ENCODE measurements at places on chromosomes 4 and X.

DNA sequence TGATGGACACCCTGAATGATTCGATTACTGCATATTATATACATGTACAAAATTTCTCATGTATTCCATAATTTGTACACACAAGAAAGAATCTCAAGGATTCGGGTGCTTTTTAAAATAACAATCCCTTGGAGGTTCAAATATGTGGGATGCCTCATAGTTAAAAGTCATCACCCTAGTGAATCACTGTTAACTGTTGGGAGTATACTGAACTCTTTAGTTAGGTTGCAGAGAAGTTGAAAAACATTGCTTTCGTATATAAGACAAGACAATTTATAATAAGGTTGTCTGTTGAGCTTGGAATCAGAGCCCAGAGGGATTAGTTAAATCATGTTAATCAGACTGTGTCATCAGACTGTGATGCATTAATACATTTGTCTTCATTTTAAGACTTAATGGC, 15.6 kb downstream of the DCK start:
- no peak for DNase-seq

GRCh38 chr4:137981277-137981676, 260.9 kb downstream of the SLC7A11 start:
- no peak for DNase-seq

- DNase-seq, result no peak
Measured at GRCh38 chr4:173138624-173139023, 30.0 kb upstream of the GALNT7 start.

DNA sequence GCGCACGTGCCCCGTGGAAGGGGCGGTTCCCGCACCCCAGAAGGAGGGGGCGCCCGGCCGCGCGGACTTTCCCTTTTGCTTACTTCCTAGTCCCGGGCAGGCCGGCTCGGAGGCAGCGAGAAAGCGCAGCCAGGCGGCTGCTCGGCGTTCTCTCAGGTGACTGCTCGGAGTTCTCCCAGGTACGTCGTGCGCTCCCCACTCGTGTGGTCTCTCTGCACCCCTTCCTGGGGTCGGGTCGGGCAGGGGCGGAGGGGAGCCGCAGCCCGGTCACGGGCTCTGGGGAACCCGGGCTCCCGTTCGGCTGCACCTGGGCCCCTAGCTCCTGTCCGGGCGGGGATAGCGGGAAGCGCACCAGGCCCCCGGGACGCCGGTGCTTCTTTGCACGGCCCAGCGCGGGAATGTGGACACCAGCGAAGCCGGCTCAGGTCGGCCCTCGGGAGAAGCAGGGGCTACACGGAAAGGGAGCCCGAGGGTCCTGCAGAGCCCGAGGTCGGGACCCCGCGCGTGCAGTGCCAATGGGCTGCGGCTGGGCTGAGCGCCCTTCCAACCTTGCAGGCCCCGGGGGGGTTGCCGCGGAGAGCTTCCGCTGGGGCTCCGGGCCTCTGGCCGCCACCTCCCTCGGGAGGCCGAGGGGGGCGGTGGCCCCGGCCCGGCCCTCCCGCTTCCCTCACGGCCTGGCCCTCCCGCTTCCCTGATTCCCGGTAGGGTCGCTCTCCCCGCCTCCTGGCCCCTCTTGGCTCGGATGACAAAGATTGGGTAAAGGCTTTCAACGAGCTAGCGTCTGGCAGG, at the start of gene TLR2:
TSS of gene TLR2 (plus strand) at position 99 of the 789 bp plus-strand sequence. CDS start 18,628 bp downstream, outside the sequence.
- DNase-seq, result peak; percentile 53

- peak; percentile 19 for DNase-seq
Measured at GRCh38 chr4:25913056-25913850, 767 bp upstream of the SMIM20 start.

- DNase-seq, result no peak
Measured at GRCh38 chr4:105179539-105180401, 33.1 kb downstream of the TET2 start.

- no peak for DNase-seq
Measured at GRCh38 chrX:71938371-71938770, 27.7 kb downstream of the NHSL2 start.

GRCh38 chr4:11799196-11799595, 370.5 kb upstream of the HS3ST1 start:
- DNase-seq, result no peak

GRCh38 chr4:16824278-16824806, 74.1 kb downstream of the LDB2 start:
- DNase-seq, result no peak

DNA sequence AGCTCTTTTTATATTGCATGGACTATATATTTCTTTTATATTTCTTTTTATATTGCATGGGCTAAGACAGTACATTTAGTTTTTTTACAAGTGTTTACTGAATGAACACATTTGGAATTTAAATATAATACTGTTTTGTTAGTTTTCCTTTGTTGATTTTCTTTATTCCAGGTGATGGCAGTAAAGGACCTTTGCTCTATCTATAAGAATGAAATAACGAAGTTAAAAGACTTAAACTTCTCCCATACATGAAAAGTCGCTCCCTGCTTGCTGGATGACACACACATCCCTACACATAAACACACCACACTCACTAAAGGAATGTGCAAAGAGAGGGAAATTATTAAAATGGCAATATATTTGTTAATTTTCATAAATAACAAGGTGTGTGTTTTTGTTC, 102.5 kb upstream of the ANXA10 start:
- DNase-seq, result no peak

GRCh38 chrX:84165711-84166110, 22.3 kb downstream of the RPS6KA6 start:
- DNase-seq, result no peak

DNA sequence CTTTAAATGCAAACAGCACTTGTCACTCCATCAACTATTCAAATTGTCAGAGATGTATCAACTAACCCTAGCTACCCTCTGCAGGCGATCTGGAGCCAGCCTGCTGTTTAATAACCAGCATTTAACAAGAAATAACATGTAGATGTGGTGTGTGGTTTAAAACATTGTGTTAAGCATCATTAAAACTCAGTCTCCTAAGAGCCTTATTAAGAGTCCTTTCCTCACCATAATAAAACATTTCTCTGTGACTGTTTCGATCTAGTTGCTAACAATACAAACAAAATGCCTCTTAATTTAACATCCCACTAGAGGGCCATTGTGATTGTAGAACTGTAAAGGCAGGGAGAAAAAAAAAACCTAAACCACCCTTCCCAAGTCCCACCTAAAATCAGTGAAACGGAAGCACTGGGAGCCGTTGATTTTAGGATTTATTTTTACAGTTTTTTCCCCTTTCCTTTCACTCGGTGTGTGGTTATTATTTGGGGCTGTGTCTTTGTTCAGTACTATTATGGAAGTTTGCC, 708.6 kb downstream of the C4orf33 start:
- DNase-seq, result no peak

DNA sequence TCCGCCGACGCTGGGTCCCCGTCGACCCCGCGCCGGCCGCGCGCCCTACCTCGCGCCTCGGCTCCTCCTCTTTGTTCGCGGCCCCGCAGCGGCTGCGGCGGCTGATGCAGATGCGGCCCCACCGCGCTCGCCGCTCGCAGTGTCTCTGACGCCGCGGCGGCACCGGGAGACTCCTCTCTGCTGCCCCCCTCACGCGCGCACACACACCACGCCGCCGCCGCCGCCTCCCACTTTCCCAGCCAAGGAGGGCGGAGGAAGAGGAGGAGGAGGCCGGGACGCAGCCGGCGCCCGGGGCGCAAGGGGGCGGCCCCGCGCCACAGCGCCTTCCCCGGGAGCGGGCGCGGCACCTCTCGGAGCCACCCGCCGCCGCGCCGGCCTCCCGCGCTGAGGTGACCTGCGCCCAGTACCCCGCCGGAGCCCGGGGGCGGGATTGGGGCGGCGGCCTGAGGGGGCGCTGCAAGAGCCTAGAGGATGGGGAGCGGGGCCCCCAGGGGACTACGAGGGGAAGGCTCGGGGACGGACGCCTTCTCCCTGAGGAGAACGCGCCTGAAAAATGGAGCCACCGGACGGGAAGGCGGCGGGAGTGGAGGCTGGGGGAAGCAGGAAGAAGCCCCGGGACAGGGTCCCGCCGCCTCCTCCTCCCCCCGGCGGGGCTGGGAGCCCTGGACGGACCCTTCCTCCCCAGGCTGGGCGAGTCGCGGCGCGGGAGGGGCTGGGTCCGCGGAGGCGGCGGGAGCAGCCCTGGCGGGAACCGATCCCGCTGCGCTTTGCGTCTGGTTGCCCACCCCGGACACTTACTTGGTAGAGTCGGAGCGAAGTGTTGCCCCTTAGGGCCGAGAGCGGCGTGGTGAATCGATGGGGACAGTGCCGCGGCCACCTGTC, at the start of gene SH3RF1:
TSS of gene SH3RF1 (minus strand) at position 147 of the 882 bp plus-strand sequence. CDS start 1,744 bp downstream, outside the sequence.
- DNase-seq, result no peak

GRCh38 chr4:72507860-72508419, 61.1 kb downstream of the ADAMTS3 start:
- DNase-seq, result no peak

DNA sequence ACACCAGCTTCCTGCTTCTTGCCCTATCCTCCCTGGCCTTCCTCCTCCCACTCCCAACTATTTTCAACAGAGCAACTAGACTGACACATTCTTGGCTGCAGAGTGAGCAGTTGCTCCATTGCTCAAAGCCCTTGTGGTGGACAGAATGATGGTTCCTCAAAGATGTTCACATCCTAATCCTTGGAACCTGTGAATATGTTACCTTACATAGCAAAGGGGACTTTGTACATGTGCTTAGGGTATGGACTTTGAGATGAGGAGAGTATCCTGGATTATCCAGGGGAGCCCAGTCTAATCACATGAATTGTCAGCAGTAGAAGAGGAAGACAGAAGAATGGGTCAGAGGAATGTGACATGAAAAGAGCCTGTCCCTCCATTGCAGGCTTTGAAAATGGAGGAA, 24.9 kb upstream of the HOPX start:
- DNase-seq, result no peak

GRCh38 chrX:150547375-150548115, 20.9 kb upstream of the MTM1 start:
- DNase-seq, result no peak

- no peak for DNase-seq
Measured at GRCh38 chr4:167052631-167053091, 181.6 kb downstream of the SPOCK3 start.

DNA sequence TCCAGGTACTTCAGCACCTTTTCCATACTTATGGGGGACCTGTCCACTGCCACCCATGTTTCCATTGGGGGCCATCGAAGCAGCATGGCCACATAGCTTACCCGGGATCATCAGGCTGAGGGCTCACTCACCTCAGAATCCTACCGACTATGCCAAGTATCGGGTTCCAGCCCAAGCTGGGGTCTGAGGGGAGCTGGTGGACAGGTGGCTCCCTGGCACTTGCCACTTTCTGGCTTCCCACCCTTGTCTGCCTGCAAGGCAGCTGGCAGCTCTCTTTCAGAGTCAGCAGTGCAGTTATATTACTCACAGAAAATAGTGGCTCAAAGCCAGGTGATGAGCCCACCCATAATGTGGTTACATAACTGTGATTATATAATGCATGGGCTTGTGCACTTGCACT, 1153.8 kb downstream of the STIM2 start:
- no peak for DNase-seq

- no peak for DNase-seq
Measured at GRCh38 chr4:93605163-93605562, 223.4 kb upstream of the ATOH1 start.

DNA sequence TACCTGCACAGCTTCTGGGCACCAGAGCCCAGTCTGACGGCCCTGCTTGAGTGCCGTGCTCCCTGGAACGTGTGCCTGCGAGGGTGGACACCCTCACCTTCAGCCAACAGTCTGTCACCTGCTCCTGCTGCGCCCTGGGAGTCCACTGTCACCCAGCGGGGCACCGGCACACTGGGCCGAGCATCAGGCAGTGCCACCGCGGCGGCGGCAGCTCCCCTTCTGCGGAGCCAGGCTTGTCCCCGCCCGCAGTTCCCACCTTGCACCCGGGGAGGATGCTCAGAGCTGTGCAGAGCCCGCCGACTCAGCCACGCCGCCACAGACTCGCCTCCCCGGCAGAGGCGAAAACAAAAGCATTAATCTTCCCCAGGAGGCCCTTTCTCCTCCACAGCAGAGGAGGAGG, 86.8 kb downstream of the ABLIM2 start:
- DNase-seq, result no peak
